Upper lobe of left lung (tissue), 6 donors: ENCODE measurements at places on chromosomes 7 and 10.

- no peak overlapping the region for H3K4me3 ChIP-seq
- H3K27ac ChIP-seq, result no peak overlapping the region
- no peaks in the 10 kb centered on the region for H3K4me1 ChIP-seq
- peak; percentile 60 for DNase-seq
Measured at GRCh38 chr7:130721486-130722277, 12.3 kb downstream of the KLF14 start.

GRCh38 chr7:42194238-42194637, 42.8 kb downstream of the GLI3 start:
- H3K4me1 ChIP-seq, result peaks cover 8% of the 10 kb centered on the region
- H3K4me3 ChIP-seq, result no peak overlapping the region
- H3K36me3 ChIP-seq, result no peaks in the 10 kb centered on the region
- no peak for DNase-seq
- no peak overlapping the region for H3K27ac ChIP-seq
- no peaks in the 10 kb centered on the region for H3K27me3 ChIP-seq

DNA sequence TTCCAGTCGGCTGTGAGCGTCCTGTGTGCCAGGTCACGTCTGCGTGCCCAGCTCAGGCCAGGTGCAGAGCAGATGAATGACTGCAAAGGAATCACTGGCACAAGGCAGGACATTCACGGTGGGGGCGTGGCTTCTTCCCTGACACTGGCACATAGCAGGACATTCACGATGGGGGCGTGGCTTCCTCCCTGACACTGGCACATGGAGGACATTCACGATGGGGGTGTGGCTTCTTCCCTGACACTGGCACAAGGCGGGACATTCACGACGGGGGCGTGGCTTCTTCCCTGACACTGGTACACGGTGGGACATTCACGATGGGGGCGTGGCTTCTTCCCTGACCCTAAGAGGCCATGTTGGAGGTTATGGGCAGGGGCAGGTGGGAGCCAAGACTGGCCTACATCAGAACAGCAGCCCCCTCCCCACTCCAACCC, 64.3 kb downstream of the MYL10 start:
- DNase-seq, result peak; percentile 20
- no peak overlapping the region for H3K27ac ChIP-seq
- no peaks in the 10 kb centered on the region for H3K36me3 ChIP-seq

- no peak for DNase-seq
- no peaks in the 10 kb centered on the region for H3K27me3 ChIP-seq
- H3K4me1 ChIP-seq, result peaks cover 4% of the 10 kb centered on the region
Measured at GRCh38 chr7:116340201-116340847, 130.0 kb downstream of the TES start.

DNA sequence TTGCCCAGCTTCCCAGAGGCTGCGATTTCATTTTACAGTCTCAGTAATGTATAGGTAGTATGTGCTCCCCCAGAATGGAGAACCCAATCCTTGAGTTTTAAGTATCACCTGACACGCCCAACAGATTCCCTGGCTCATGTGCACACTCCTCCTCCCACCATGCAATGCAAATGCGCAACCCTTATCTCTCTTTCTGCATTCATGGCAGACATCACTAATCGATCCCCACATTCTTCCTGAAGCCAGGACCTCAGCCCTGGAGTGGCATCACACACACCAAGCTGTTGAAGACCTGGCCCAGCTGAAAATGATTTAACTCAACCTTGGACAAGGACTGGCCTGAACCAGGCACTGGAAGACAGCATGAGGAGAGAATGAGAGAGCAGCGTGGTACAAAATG, 68.4 kb downstream of the ZRANB1 start:
- no peaks in the 10 kb centered on the region for H3K36me3 ChIP-seq
- no peak for DNase-seq
- no peaks in the 10 kb centered on the region for H3K27me3 ChIP-seq
- no peak overlapping the region for H3K4me3 ChIP-seq

DNA sequence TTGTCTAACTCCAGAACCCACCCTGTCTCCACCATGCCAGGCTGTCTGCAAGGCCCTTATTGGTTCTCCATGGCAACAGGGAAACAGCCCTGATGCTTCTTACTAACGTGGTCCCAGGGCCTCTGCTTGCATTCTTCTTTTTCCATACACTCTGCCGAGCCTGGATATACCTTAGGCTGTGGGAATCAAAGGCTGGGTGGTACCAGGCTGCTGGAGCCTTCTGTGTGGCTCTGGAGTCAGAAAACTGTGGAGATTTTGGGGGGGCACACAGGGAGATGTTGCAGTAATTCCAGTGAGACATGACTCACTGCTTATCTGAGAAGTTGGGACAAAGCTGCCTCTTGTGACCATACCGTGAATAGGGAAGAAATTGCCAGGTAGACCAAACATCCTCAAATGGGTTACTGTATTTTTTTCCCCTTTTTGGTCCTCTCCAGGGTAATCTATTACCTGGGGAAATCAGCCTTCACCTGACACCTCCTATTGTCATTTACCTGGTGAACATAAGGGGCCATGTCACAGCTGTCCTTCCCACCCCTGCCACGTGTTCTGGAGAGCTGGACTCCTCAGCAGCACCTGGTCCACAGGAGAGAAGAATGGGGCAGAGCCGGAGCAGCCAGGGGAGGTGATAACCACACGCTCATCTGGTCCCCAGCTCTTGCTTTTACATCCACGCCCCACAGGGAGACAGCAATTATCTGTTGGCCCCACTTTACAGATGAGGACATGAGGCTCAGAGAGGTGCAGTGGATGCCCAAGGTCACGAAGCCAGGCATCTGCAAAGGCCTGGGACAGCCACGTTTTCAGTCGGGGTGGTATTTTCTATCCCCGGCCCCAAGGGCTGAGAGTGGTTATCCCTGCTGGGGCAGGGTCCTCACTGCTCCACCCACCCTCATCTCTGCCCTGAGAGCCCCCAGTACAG, 4.6 kb downstream of the CHST3 start:
- peaks cover 12% of the 10 kb centered on the region for H3K27me3 ChIP-seq
- no peak for DNase-seq
- no peak overlapping the region for H3K4me3 ChIP-seq
- no peaks in the 10 kb centered on the region for H3K36me3 ChIP-seq
- no peak overlapping the region for H3K27ac ChIP-seq

GRCh38 chr7:121366852-121367431, 29.2 kb downstream of the FAM3C start:
- no peak for DNase-seq
- no peaks in the 10 kb centered on the region for H3K27me3 ChIP-seq
- no peak overlapping the region for H3K4me3 ChIP-seq
- no peak overlapping the region for H3K27ac ChIP-seq
- H3K4me1 ChIP-seq, result peaks cover 5% of the 10 kb centered on the region
- H3K36me3 ChIP-seq, result peaks cover 16% of the 10 kb centered on the region

- no peaks in the 10 kb centered on the region for H3K4me1 ChIP-seq
- no peak for DNase-seq
- no peak overlapping the region for H3K4me3 ChIP-seq
- H3K27ac ChIP-seq, result no peak overlapping the region
- no peaks in the 10 kb centered on the region for H3K27me3 ChIP-seq
Measured at GRCh38 chr10:49303711-49304110, 4.7 kb downstream of the C10orf71 start.

- no peak overlapping the region for H3K27ac ChIP-seq
- peaks cover 37% of the 10 kb centered on the region for H3K36me3 ChIP-seq
- H3K4me3 ChIP-seq, result no peak overlapping the region
- H3K4me1 ChIP-seq, result peaks cover 33% of the 10 kb centered on the region
- DNase-seq, result no peak
Measured at GRCh38 chr7:30929686-30930085, 18.0 kb downstream of the AQP1 start.

DNA sequence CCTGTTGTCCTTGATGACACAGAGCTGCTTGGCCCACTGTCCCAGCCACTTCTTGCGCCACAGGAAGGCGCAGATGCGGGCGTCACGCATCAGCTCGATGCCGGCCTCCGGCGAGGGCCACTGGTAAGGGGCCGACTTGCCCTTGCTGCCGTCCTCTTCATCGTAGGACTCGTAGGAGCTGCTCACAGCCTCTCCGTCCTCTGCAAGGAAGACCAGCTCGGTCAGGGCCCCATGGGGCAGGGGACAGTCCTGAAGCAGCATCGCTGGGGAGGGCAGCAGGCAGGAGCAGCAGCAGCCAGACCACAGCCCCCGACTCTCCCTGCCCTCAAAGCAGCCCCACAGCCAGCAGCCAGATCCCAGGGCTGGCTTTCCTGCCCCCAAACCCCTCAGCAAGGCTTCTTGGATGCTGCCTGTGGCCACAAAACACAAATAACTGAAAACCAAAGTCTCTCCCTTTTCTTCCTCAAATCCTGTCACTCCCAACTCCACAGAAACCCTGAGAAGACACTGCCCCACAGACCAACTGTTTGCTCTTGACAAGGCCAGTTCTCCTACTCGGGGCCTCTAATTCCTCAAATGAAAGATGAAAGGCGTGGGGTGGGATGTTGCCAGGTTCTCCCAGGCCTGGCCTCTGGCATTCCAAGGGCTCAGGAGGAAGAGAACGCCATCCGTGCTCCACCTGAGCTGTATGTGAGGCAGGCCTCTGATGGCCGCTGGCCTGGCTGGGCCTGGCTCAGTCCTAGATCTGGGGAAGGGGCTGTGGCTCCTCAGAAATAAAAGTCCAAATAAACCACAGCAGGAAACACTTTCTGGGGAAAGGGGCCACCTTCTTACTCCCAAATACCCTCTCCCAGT, 76.7 kb downstream of the VWA2 start:
- DNase-seq, result peak; percentile 71
- H3K27ac ChIP-seq, result no peak overlapping the region
- no peaks in the 10 kb centered on the region for H3K4me1 ChIP-seq
- no peaks in the 10 kb centered on the region for H3K27me3 ChIP-seq
- no peak overlapping the region for H3K4me3 ChIP-seq

- no peak for DNase-seq
- no peaks in the 10 kb centered on the region for H3K27me3 ChIP-seq
- peak overlapping the region; percentile 66 for H3K27ac ChIP-seq
- no peaks in the 10 kb centered on the region for H3K36me3 ChIP-seq
- H3K4me3 ChIP-seq, result no peak overlapping the region
Measured at GRCh38 chr7:22445853-22446252, 54.1 kb downstream of the STEAP1B start.

GRCh38 chr7:26186364-26187311, 13.9 kb downstream of the HNRNPA2B1 start:
- no peak overlapping the region for H3K27ac ChIP-seq
- no peaks in the 10 kb centered on the region for H3K27me3 ChIP-seq
- H3K4me1 ChIP-seq, result peaks cover 33% of the 10 kb centered on the region
- H3K36me3 ChIP-seq, result peaks cover 36% of the 10 kb centered on the region
- no peak overlapping the region for H3K4me3 ChIP-seq

DNA sequence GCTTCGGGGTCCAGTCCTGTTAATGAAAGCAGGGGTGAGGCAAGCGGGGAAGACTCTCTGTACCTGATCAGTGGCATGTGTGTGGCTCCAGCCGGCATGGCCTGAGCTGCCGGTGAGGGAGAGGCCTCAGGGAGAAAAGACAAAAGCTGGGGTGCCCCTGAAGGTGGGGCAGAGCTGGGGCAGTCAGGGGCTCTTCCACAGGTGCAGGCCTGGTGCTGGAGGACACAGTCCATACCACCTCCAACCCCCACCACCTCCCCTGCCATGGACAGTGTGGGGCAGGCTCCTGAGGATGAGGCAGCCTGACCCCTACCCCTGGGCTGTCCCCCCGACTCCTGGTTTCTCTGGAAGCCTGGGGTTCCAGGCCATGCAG, 129.5 kb downstream of the LHPP start:
- no peaks in the 10 kb centered on the region for H3K36me3 ChIP-seq
- no peak overlapping the region for H3K4me3 ChIP-seq
- peaks cover 19% of the 10 kb centered on the region for H3K4me1 ChIP-seq

DNA sequence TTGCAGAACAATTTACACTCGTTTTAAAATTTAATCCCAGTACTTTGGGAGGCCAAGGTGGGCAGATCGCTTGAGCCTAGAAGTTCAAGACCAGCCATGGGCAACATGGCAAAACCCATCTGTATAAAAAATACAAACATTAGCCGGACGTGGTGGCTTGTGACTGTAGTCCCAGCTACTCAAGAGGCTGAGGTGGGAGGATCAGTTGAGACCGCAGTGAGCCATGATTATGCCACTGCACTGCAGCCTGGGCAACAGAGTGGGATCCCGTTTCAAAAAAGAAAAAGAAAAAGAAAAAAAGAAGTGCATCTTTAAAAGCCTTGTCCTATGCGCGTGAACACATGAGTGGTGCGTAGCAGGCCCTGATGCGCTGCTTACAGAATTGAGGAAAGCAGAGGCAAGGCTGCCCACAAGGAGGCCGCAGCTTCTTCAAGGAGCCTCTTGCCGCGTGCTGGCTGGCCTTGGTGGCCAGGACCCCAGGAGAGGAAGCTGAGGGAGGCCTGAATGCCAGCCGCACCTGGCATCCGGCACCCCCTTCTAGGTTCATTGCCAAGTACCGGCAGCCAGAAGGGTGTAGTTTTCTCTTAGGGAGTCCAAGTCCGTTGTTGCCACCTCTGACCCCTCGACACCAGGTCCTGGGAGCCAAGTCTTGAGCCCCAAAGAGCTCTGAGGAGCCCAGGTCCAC, 124.5 kb downstream of the UBE2H start:
- no peaks in the 10 kb centered on the region for H3K36me3 ChIP-seq
- no peak overlapping the region for H3K27ac ChIP-seq
- H3K27me3 ChIP-seq, result no peaks in the 10 kb centered on the region
- peaks cover 30% of the 10 kb centered on the region for H3K4me1 ChIP-seq
- no peak overlapping the region for H3K4me3 ChIP-seq
- no peak for DNase-seq

DNA sequence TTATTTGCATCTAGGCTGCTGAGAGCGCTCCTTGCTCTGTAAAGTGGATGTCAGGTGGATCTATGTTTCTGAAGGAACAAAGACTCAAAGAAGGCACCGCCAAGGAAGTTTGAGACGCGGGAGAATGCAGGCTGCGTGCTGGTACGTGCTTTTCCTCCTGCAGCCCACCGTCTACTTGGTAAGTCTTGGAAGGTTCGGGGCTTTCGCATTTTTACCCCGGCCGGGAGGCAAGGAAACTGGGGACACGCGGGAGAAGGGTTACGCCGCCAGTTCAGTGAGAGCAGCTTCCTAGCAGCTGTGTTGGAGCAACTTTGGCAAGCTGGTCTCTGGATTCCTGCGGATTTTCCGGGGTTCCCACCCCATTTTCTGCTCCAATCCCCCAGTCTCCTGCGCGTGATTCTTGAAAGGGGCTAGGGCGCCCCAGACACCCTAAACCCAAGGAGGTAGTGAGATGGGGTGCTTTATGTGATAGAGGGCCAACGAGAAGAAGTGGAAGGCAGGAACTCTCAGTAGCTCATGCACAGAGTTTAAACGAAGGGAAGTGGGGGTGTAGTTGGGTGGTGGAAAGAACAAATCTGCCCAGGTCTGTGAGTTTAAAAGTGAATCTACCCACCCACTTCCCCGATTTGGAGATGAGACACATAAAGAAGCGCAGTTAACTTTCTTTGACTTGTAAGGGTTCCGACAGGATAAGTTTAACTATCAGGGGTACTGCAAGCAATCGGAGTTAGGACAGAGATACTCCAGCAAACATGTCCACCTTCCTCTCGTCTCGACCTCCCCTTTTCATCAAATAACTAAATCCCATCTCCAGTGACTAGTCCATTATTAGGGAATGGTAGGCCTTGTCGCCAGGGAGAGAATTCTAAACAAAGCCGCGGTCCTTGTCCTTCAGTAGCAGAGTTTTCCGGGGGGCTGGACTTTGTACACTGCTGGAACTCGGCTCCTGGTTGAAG, 2.5 kb downstream of the NXPH1 start:
- no peaks in the 10 kb centered on the region for H3K36me3 ChIP-seq
- H3K4me1 ChIP-seq, result peaks cover 10% of the 10 kb centered on the region
- no peak overlapping the region for H3K27ac ChIP-seq
- no peak overlapping the region for H3K4me3 ChIP-seq
- H3K27me3 ChIP-seq, result peaks cover 2% of the 10 kb centered on the region
- DNase-seq, result no peak
